ENCODE measurements at places on chromosomes 12 and 14.

- DNase-seq = peak; percentile 89
These were observed 6.0 kb upstream of the CHD4 start for GRCh38 chr12:6613015-6613775.

- DNase-seq = no peak
These were observed 89.1 kb upstream of the NUDT4 start for GRCh38 chr12:93288626-93289025.

DNA sequence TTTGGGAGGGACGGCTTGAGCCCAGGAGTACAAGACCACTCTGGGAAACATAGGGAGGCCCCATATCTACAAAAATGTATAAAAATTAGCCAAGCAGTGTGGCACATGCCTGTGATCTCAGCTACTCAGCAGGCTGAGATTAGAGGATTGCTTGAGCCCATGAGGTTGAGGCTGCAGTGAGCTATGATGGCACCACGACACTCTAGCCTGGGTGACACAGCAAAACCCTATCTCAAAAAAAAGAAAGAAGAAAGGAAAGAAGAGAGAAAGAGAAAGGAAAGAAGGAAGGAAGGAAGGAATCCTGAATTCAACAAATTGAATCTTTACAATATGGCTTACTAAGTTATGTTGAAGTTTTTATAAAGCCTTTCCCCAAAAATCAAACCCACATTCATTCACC is 2.1 kb downstream of the KIF21A start:
- no peak for DNase-seq

GRCh38 chr12:124347335-124347734 is 52.4 kb downstream of the RFLNA start:
- DNase-seq = no peak

- no peak for DNase-seq
These were observed 386.3 kb upstream of the TMTC1 start for GRCh38 chr12:30169839-30170591.

DNA sequence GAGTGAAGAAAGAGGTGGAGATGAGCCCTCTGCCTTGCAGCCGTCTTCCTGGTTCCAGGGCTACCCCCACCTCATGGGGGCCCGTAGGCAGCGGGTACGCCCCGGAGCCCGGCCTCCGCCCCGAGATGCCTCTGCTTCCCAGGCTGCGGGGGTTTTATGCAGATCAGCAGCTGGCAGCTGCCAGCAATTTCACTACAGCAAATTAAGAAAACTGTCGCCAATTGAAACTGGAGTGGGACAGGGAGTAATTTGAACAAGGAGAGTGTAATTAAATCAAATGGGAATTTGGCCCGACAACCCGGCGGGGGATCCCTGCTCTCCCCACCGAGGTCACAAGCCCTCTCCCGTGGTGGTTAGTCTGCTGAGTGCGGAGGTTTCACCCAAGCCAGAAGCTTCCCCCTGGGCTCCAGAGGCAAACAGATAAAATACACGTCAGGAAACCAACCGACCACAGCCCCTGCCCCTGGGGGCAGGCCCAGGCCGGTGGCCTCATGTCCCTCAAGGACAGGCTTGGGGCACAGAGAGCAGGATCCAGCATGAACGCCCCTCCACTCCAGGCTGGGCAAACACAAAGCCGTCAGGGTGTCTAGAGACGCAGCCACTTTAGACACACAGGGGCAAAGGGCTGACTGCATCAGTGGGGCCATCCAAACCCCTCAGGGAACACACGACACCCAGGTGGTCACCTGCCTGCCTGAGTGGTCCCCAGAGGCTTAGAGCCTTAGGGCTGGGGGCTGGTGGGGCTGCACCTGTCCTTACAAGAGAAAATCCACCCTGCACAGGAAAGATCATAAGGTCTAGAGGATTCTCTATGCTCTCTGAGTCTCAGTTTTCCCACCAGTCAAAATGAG is 53.8 kb downstream of the TESC start:
- no peak for DNase-seq

DNA sequence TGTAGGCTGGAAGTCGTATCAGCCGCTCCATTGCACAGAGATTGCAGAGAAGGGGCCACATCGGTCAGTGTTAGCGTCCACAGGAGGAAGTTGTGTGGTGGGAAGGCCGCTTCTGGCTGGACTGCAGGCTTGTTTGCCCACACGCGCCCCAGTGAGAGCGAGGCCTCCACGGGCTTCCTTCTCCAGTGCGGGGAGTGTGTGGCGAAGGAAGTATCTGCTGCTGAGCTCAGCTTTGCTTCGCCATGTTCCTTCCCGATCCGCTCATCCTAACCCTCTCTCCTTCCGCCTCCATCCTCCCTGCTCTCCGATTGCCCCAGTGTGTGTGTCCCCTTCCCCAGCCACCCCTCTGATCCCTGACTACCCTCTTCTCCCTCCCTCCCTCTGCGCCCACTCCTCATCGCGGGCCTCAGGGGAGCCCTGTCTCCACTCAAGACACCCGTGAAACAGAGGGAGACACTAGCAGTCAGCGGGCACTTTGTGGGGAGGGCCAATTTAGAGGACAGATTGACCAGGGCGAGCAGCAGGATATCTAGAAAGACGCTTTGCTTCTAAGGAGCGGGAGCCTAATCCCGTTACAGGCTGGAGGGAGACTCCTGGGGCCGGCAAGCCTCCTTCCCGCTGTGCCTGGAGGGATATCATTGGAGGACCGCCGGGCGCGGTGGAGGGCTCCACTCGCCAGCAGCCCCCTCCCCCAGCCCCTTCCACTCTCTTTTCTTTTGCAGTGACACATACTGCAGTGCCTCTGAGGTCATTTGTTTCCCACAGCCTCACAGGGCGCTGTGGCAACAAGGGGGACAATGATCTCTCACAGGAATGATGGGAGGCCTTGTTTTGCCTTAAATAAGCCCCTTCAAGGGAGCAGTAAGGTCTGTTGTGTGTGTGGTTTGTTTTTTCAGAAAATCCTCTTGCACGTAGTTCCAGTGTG is 428.8 kb downstream of the ZFP36L1 start:
- peak; percentile 54 for DNase-seq

- no peak for DNase-seq
These were observed 12.7 kb upstream of the GPATCH2L start for GRCh38 chr14:76138758-76139723.

- peak; percentile 5 for DNase-seq
These were observed 51.6 kb upstream of the CRY1 start for GRCh38 chr12:107144990-107145389.

DNA sequence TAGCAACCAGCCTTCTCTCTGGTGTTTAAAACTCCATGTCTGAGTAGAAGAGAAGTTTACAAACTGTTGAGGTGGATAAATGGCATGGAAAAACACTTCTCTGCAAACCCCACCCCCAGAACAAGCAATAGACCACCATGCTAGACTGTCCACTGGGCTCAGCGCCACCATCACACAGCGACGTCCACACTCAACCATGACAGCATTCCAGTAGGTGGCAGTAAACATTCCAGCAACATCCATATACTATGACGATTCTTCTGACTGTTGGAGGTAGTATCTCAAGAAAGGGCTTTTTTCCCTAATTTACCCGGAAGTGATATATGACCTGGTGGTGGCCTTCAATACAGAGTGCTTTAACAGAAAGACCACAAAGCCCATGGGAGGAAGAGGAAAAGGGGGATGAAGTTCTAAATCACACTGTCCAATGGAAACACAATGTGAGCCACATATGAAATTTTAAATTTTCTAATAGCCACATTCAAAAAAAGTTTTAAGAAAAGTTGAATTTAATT is 152.2 kb downstream of the SLC15A4 start:
- DNase-seq = no peak

GRCh38 chr12:115920395-115921183 is 356.9 kb downstream of the MED13L start:
- DNase-seq = no peak

DNA sequence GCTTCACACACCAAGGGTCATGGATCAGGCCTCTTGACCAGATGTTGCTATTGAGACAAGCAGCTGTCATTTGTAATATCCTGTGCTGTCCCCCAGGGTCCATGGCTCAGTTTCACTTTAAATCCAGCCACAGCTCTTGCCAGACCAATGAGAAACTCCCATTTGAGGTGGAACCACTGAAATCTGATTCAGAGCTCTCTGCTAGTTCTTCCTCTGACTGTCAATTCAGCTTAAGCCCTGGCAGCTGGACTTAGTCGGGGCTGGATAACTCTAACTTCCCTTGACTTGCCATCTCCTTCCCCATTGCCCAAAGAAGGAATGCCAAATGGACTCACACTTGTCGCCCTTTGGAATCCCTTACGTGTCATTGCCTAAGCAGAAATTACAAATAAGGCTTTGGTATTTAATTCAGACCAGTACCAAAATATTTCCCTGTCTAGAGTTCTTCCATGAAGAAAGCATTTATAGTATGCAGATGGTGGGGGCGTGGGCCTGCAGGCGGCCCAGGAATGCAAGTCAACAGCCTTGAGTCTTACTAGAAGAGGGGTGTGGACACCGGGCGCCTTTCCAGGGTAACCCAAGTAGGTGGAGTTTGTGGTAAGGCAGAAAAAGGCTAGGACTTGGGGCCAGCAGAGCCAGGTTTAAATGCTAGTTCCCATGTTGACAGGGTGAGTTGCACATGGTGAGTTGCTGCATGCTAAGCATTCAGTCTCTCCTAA is 96.9 kb upstream of the TMPO start:
- DNase-seq = peak; percentile 86

- DNase-seq = peak; percentile 97
These were observed 32.6 kb upstream of the CD9 start for GRCh38 chr12:6167327-6168280.

DNA sequence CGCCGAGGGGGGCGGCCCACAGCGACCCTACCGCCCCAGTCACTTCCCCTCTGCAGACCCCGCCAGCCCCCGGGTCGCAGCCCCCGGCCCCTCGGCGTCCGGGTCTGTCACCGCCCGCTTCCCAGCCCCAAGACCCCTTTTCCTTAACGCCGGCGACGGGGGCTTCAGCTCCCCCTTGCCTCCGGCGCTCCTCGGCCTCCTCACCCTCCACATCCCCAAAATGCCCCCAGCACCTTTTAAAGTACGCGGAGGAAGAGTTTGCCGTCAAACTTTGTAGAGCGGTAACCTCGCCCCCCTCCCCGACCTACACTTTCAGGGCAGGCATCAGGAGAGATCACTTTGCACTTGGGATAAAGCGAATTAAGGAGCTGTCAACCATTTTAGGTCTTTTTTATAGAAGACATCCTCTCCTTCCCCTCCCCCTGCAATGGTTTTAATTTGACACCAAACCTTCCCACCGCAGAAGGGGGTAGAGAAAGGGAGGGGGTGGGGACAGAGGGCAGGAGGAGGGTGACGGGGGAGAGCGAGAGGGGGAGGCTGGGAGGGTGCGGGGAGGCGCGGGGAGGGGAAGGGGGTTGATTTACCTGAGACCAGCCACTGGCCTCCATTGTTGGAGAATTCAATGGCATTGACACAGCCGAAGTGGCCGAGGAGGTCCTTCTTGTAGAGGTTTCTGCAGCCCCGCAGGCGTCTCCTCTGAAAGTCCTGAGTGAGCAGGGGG is 578 bp downstream of the DCAF5 start:
- peak; percentile 33 for DNase-seq

DNA sequence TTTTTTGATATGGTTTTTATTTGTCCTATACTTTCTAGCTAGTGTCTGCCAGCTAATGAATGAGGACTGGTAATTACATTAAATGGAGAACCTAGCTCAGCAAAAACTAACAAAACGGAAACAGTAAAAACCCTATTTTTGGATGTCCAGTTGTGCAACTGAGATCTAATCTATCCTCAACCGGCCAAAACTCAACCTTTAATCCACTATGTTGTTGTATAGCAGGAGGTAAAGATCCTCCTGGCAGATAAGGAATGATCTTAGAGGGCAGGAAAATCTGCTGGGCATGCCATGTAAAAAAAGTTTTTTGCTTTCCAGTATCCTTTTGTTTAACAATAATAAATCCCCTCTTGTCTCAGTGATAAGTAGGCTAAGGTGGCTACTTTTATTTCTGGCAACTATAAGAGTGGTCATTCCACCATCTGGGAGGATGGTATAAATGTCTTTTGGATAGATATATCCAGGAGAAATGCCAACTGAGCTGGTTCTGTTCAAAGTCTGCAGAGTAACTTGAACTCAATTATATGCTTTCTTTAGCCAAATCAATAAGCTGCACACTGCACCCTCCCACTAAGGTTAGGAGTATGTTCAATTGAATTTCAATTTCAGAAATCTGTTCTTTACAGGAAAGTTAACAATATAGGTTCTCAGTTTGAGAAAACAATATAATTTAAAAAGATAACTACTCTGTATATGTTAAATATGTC is 40.1 kb downstream of the WASHC3 start:
- DNase-seq = no peak

- DNase-seq = no peak
These were observed 15.7 kb downstream of the RERG start for GRCh38 chr12:15205341-15206010.

- no peak for DNase-seq
These were observed 45.1 kb upstream of the TRAF3 start for GRCh38 chr14:102731871-102732800.

GRCh38 chr12:111699-112493 is 45.3 kb downstream of the IQSEC3 start:
- DNase-seq = no peak

DNA sequence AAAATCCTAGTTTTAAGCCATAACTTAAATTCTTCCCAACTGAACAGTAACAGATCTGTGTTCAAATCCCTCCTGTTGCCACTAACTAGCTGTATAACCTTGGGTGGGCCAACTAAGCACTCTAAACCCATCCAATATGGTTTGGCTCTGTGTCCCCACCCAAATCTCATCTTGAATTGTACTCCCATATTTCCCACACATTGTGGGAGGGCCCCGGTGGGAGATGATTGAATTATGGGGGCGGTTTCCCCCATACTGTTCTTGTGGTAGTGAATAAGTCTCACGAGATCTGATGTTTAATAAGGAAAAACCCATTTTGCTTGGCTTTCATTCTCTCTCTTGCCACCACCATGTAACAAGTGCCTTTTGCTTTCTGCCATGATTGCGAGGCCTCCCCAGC is 1.2 kb upstream of the KRT4 start:
- no peak for DNase-seq

DNA sequence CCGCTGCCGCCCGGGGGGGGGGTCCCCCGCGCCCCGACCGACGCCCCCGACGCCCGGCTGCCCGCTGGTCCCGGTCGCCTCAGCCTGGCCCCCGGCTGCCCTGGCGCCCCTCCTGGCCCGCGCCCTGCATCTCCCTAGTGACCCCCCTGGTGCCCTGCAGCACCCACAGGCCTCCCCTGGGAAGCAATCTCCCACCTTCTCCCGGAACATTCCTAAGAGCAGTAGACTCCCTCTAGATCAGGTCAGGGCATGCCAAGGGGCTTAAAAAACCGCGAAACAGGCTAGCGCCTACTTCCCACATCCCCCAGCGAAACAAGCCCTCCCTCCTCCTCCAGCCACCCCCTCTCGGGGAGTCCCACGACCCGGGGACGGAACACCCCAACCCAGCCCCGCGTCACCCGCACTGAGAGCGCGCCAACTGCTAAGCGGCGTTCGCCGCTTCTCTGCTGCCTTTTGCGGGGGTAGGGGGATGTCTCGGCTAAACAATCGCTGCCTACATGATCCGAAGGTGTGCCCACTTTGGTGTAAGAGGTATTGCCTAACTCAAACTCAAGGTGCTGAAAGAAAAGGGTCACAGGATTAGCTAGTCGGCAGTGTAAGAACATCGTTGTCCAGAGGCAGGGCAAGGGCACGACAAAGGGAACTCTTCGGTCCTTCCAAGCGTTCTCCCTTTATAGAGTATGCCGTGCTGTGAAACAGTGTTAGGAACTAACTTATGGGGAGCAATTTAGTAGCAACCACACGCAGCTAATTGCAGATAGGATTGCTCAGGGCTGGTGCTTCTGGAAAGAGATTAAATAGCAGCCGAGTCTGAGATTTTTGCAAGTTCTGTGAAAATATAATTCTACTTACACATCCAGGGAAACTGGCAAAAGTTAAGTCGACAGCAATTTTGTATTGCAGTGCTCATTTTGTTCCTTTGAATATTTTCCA is 619 bp upstream of the NTN4 start:
- DNase-seq = no peak

All from RPMI7951 (cell line).